Lower lobe of right lung (tissue), 2 donors: ENCODE measurements at places on chromosomes 2 and 18. TPM values are rescaled to one million over a fixed set of nuclear protein-coding genes. Genes with fewer than 3 reads are reported as not detected.
A peak's percentile ranks its signal among the peaks of the same experiment; 100 is the strongest.

DNA sequence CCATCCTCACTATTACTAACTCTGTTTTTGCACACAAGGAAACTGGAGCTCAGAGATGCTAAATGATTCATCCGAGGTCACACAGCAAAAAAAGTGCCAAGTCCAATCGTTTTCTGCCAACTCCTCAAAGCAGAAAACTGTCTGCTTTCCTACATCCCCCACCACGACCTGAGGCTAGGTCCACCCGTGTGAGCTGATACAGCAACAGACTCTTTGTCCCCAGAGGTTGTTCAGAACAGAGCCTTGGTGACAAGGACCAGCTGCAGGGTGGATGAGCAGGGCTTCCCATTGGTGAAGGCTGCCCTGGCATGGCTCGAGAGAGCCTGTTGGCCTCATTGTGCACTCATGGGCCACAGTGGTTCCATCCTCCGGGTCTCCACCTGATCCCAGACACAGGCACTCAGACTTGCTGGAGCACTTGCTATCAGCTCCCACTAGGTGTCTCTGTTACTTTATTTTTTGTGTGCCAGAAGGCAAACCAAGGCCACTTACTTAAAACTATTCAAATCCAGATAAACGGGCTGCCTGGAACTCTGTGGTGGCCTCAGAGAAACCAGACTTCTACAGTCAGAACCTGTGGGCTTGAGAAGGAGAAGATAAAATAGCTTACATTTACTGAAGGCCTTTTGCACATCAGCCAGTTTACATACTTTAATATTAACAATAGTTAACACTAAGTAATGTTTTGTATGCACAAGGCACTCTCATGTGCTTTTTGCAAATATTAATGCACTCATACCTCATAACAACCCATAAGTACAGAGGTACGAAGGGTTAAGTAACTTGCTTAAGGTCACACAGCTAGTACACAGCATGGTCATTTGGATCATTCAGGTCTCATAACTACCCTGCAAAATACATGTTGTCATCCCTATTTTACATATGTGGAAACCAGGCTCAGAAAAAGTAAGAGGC lies 62.9 kb upstream of the CTIF start:
- H3K27me3 ChIP-seq: no peaks in the 10 kb centered on the region
- no peak overlapping the region for H3K4me3 ChIP-seq
- no peaks in the 10 kb centered on the region for H3K36me3 ChIP-seq
- peaks cover 16% of the 10 kb centered on the region for H3K4me1 ChIP-seq

DNA sequence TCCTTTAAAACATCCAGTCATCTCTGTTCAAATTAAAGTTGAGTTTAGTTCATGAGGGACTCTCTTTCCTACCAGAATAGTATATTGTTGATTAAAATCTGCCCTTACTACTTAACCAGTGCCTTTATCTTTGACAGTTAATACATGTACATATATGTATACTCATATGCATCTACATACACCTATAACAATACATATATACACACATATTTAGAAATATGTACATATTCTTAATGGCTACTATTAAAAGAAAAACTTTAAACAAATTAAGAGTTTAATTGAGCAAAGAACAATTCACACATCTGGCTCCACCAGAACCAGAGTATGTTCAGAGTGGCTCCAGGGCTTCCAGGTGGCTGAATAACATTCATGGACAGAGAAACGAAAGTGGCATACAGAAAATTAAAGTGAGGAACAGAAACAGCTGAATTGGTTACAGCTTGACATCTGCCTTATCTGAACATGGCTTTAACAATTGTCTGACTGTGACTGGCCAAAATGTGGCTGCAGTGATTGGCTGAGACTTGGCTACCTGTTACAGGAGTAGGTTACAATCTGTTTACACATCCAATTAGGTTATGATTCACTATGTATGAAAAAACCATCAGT lies 38.8 kb downstream of the ZNF519 start:
- H3K27ac ChIP-seq: no peak overlapping the region
- H3K4me3 ChIP-seq: no peak overlapping the region
- no peak for DNase-seq
- no peaks in the 10 kb centered on the region for H3K27me3 ChIP-seq

DNA sequence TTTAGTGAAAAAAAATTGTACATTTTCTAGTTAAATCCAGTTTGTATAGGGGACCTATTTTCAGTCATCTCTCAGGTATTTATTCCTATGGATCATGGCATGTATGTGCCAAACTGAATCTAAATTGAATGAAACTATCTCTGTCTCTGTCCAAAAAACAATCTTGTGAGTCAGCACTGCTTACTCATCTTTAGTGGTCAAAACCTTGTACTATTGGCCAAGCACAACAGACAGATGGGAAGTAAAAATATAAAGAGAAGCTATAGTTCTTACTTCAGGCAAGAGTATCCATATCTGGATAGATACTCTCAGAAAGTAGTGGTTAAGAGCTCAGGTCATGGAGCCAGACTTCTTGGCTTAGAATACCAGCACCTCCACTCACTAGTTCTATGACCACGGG lies 76.0 kb upstream of the KLHL14 start:
- no peaks in the 10 kb centered on the region for H3K4me1 ChIP-seq
- no peak overlapping the region for H3K27ac ChIP-seq
- DNase-seq: no peak
- H3K4me3 ChIP-seq: no peak overlapping the region
- H3K36me3 ChIP-seq: no peaks in the 10 kb centered on the region
- H3K27me3 ChIP-seq: no peaks in the 10 kb centered on the region

STK11IP gene
- 31.8 TPM for total RNA-seq

DNA sequence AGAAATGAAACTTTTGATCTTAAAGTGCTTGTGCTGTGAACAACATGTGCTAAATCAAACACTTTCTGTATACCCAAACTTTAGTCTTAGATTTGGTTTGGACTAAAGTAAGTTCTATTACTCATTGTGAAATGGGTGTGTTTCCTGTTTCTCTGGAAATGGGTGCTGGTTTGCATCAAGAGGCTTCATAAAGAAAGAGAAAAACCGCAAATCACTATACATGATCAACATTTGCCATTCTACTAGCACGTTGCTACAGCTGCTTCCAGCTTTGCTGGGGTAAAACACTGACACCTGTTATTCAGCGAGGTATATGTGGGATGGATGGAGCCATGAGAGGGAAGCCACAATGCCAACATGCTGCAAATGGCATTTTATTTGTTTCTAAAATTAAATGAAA lies 547.0 kb upstream of the ACVR2A start:
- no peak overlapping the region for H3K27ac ChIP-seq
- H3K27me3 ChIP-seq: no peaks in the 10 kb centered on the region
- no peak overlapping the region for H3K4me3 ChIP-seq
- no peaks in the 10 kb centered on the region for H3K4me1 ChIP-seq
- DNase-seq: no peak

GRCh38 chr2:119425620-119426395 lies 5.8 kb upstream of the TMEM37 start:
- DNase-seq: no peak
- peaks cover 52% of the 10 kb centered on the region for H3K4me1 ChIP-seq
- H3K27ac ChIP-seq: peak overlapping the region; percentile 53
